A549 treated with Mapracorat at 1 μM for 4 hours (cell line): ENCODE measurements at places on chromosomes 12 and 14. TPM values are rescaled to one million over a fixed set of nuclear protein-coding genes. Genes with fewer than 3 reads are reported as not detected.

The CMKLR1 gene
- total RNA-seq = 0.13 TPM in 1 of 5 replicates, not detected in the others

The TOGARAM1 gene
- total RNA-seq = 7.4 to 10.1 TPM (median 8.6 TPM) in 5 replicates

The ACOT6 gene
- total RNA-seq = not detected in 5 replicates

The KRT75 gene
- total RNA-seq = 0.07 to 0.14 TPM (median 0.10 TPM) in 4 of 5 replicates, not detected in the other

The OVCH1 gene
- not detected in 5 replicates for total RNA-seq

The NPAS3 gene
- total RNA-seq = not detected in 5 replicates

The KRT78 gene
- 0.10 to 0.31 TPM (median 0.15 TPM) in 3 of 5 replicates, not detected in the others for total RNA-seq
